ENCODE measurements at places on chromosomes 5 and 9. TPM values are rescaled to one million over a fixed set of nuclear protein-coding genes. Genes with fewer than 3 reads are reported as not detected.

DNA sequence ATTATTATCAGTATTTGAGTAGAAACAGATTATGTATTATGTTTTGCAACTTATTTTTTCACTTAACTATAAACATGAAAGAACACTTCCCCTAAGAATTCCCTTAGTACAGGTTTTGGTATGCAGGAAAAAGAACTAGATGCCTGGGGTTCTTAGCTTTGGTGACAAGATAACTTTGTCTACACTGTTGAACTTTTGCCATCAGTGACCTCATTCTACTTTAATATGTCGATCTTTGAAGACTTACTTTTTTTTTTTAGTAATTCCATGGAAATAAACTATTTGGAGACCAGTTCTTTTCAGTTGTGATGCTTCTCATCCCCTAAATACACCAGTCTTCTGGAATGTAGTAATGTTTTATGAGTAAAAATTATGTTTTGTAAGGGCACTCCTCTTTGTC, 34.3 kb downstream of the ZNF462 start:
- no peak for DNase-seq

DNA sequence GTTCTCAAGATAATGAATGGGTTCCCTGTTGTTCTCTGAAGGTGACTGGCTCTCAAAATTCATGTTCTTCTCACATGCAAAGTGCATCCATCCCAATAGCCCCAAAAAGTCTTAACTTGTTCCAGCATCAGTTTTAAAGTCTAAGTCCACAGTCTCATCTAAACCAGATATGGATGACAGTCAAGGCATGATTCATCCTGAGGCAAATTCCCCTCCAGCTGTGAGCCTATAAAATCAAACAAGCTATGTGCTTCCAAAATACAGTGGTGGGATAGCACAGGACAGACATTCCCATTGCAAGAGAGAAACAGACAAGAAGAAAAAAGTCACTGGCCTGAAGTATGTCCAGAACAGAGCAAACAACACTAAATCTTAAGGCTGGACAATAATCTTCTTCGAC, 25.4 kb downstream of the FBXO10 start:
- DNase-seq = no peak

DNA sequence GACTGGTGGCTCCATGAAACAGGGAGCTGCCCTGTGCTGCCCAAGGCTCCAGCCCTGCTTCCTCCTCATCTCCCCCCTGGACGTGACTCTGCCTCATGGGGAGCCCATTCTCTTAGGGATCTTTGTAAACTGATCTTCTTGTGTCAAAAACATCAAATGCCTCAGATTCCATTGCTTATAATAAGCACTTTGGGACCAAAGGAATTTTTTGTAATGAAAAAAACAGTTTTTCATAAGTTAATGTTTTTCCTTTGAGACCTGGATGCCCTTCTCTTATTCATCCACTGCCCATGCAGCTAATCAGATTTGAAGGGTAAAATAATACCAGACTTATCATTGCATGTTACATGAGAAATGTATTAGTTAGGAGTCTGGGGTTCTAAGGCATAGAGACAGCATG, 41.7 kb downstream of the PALM2AKAP2 start:
- DNase-seq = no peak

DNA sequence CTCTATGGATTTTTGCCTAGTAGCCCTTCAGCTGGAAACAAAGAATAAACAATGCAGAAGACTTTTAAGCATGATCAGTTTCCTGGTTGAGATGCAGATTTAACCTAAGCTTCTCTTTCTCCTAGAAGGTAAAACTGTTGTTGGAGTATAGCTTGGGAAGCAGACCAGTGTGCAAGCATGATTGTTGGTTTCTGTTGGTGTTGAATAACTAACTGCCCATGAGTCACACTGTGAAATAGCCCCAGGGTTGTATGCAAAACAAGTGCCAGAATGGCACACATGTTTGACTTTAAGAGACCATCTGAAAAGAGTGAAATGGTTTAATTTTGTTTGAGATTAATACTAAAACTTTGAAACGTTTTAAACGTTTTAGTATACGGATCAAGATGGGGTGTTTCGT, 227.1 kb downstream of the ARHGEF28 start:
- no peak for DNase-seq

GRCh38 chr5:643351-643801, 31.2 kb downstream of the CEP72 start:
- no peak for DNase-seq

DNA sequence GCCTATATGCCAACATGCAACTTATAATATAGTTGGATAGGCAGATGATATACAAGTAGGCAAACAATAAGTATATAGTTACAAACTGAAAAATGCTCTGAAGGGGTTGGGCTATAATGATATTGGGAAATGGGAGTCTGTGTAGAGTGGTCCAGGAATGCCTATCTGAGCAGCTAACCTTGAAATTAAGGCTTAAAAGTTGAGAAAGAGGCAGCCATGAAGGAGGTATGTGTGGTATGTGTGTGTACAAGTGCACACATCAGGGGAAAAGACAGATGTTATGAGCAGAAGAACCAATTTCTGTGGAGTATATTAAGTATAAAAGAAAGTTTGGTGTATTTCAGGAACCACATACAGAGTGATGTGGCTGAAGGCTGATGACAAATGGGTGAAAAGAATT, 154.9 kb upstream of the PAPPA start:
- DNase-seq = no peak

DNA sequence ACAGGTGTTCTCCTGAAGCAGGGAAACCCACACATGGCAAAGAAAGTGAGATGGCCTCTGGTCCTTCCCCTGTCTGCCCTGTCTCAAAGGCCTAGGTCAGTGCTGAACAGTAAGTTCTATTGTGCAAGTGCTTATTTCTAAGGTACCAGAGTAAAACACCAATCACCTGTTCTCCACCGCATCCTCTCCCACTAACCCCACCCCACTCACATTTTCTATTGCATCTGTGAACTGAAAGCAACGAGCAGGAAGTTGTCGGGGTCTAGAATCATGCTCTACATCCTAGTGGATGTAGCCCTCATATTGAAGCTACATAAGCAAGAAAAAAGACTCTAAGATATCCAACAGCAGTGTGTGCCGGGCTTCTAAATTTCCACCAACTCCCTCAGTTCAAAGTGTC, 265.9 kb downstream of the ENC1 start:
- no peak for DNase-seq

DNA sequence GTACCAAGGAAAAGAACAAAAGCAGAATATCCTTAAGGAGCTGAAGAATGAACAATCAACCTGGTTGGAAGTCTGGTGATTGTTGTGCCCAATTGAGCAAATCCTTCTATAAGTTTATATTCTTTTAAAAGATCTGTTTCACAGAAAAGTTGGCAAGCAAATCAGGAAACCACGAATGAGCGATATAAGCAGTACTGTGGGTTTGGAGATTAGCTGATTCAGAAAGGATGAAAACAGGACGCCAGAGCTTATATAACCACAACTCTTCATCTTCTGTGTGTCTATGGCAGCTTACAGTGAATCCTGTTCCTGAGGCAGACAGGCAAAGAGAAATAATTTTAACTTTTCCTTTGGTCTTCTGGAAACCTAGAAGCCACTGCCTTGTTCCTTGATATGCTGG, 61.7 kb downstream of the SLC38A9 start:
- DNase-seq = no peak

- DNase-seq = no peak
These were observed 96.7 kb upstream of the FER start for GRCh38 chr5:108650997-108651396.

DNA sequence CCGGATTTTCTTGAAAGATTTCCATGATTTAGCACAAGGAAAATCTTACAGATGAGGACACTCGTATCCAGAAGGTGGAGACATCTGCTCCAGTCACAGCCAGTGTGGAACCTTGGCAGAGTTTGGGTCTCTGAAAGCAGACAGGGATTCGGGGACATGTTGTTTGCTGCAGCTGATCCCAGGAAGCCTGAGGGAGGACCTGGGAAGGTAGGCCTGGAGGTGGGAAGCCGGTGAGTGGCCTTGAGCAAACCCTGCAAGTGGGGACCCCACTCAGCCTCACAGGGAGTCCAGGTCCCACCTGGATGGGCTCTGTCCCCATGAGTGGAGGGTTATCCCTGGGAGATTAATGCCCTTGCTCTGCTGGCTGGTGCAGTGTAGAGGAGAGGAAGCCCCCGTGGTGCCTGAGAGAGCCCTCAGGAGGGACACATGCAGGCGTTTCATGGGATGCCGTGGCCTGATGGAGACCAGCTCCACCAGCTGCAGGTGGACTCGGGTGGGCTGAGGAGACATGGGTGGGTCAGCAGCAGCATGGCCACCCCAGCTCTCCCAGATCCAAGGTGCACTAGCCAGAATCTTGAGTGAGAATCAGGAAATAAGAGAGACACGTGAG, 7.8 kb downstream of the MRPS2 start:
- no peak for DNase-seq

The TBCA gene
- 145 TPM for total RNA-seq

The RFX3 gene
- total RNA-seq = 5.0 TPM

The SLC27A6 gene
- total RNA-seq = 56.5 TPM

The ANP32B gene
- total RNA-seq = 30.2 TPM

The EGR1 gene
- total RNA-seq = 9.6 TPM

The CCNG1 gene
- 99.1 TPM for total RNA-seq

All from esophagus muscularis mucosa (tissue), 4 donors.